ENCODE measurements at places on chromosomes 5 and 9.
A peak's percentile ranks its signal among the peaks of the same experiment; 100 is the strongest.

- no peak for DNase-seq
Measured at GRCh38 chr5:98909363-98909762, 19.4 kb downstream of the CHD1 start.

DNA sequence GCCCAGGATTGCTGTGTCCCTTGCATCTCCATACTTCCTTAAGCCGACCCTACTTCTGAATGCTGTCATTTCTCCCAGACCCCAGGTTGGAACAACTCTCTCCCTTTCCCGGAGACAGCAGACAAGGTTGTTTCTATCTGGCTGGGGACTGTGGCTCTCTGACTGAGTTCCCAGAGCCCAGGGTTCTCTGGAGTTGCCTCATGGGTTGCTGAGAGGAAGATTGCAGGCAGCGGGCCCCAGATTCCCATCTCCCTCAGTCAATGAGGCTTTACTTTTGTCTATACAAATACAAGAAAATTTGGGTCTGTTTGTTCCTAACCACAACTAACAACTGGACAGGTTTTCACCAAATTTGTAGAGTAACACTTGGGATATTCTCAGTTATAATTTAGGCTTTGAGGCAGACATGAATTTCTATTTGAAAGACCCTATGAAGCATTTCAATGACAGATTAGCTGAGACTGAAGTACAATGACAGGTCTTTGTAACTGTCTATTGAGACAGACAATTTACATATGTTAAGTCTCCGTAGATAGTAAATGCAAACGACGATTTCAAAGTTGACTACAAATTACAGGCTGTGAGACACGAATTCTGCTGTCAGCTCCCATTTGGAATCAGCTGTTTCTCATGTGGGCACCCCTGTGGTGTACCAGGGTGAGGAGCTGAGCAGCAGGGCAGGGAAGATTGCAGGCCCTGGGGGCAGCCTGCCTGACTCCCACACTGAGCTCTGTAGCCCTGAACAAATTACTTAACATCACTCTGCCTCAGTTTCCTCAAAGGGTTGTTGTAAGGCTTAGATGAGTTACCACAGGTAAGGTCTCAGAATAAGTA is 107.5 kb downstream of the ATP10B start:
- DNase-seq: no peak

DNA sequence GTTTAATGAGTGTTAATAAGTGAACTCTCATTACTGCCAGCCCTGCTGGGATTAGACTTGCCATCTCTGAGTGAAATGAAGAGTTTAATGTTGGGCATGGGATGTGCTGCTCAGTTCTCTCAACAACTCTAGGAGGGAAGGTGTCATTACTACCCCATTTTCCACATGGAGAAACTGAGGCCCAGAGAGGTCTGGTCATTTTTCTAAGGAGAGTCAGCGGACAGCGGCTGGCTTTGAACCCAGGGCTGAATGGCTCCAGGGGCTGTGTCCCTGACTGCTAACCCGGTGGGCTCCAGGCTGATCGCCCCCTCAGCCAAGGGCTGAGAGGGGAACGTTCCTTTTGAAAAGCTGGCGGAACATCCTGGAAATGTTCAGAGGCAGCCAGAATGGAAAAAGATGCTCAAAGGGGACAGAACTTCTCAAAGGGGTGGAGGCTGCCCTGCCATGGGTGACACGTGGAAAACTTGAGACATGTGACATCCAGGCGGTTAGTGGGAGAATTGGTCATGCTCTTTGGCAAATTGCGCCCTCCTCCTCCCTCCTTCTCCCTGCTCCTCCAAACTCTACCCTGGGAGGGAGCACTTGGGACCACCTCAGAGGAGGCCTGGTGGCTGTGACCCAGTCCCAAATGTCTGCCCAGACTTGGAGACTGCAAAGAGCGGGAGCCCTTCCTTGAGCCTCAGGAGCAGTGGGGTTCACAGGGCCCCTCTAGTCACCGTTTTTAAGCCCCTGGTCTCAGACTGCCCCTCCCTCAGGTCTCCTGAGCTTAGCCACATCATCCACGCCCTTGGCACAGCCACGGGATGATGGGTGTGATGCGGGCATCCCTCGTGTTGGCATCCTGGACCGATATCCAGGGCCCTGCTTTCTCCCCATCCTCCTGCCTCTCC is 28.7 kb downstream of the DNM1 start:
- DNase-seq: no peak

- no peak for DNase-seq
Measured at GRCh38 chr9:20028849-20029231, 240.0 kb upstream of the SLC24A2 start.

- peak; percentile 62 for DNase-seq
Measured at GRCh38 chr5:9622971-9623421, 7.2 kb downstream of the TAS2R1 start.

GRCh38 chr5:5492087-5492933 is 69.8 kb downstream of the ICE1 start:
- DNase-seq: peak; percentile 47

- no peak for DNase-seq
Measured at GRCh38 chr9:286071-286740, 71.5 kb downstream of the DOCK8 start.

- DNase-seq: no peak
Measured at GRCh38 chr5:168887931-168888330, 308.8 kb upstream of the PANK3 start.

GRCh38 chr9:78671785-78672184 is 374.9 kb downstream of the PSAT1 start:
- no peak for DNase-seq

DNA sequence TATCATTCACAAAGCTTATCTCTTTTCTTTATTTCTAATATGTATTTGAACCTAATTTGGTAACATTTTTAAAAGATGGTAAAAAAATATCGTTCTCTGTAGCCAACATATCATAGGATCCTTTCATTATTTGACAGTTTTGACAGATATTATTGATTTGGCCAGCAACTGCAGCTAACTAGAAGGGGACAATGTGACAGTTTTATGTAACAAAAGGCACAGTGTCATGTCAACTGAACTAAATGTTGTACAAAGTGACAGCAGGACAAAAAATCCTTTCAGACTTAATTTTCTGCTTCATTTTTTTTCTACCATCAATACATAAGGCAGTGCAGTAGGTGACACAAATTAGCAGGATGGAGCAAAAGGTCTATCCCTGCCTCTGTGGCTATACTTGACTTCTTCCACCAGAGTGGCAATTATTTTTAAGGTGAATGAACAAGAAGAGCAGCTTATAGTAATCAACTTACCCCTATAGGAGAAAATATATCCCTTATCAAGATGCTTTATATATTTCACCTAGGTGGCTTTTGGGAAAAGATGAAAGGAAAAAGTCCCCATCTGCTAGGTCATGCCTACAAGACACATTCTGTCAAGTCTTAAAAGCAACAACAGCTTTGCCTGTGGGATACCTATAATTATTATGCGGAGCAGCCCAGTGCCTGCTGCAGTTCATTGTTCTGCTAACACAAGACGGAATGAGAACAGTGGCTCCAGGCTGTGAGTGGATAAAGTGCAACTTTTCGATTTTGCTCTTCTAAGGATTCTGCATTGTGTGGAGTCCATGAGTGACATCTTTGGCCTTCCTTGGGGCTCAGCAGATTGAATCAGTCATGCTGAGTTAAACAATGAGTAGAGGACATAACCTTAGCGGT is 694.9 kb downstream of the ISL1 start:
- DNase-seq: no peak

DNA sequence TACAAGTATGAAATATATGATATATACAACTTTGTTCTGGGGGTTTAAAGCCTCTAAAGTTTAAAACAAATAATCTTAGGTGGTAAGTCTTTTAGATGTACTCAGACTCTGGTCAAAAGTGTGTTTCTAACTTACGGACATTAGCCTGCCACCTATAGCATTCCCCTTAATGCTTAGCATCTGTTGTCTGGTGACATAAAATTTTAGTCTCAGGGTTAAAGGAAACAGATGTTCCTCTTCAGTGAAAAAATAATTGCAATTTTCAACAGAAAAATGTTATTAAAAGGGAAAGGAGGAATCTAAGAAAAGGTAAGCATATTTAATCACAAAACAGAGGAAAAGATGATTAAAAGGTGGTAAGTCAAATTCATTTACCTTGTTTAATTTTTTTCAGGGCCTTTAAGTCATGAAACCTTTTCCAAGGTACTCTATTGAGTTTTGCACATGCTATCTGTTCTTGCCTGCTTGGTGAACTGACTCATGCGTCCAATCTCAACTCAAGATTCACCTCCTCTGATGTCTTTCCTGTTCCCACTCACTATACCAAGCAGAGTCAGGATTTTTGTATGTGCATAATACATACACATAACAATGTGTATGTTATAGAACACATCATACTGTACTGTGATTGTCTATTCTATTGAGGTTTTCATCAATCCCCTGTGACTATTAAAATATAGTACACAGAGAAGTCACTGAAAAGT is 7.9 kb downstream of the TMEM167A start:
- DNase-seq: no peak

GRCh38 chr5:122073864-122074263 is 4.2 kb downstream of the LOX start:
- DNase-seq: no peak

- no peak for DNase-seq
Measured at GRCh38 chr5:100762108-100762507, 141.0 kb downstream of the ST8SIA4 start.

DNA sequence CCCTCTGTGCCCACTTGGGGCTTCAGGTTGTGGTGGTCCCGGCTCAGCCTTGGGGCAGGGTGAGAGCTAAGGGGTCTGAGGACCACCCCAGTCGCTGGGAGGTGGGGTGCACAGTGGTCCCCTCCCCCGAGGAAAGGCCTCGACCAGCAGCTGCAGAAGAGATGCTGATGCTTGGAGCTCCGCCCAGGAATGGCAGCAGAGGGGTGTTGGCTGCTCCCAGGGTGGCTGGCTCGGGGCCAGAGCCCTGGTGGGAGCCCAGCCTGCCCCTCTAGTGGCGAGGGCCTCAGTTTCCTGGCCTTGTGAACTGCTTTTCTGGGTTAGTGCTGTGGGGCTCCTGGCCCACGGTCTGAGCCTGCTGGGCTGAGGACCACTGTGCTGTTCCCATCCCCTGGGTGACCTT is 1.2 kb downstream of the DIPK1B start:
- DNase-seq: no peak

DNA sequence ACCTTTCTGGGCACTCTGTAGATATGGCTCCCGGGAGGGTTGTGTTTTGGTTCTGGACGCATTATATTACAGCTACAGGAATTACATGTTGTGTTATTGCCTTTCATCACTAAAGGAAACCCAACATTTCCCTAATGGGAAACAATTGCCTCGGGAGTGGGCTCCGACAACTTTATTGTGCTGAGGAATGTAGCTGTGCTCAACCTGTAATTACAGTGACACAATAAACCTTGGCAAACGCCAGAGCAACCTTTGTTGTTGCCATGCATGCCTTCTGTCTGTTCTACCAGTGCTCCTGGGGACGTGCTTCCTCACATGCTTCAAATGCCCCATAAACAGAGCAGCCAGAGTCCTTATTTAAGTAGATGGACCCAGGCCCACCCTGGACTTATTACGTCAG is 182.4 kb downstream of the DIRAS2 start:
- DNase-seq: no peak

DNA sequence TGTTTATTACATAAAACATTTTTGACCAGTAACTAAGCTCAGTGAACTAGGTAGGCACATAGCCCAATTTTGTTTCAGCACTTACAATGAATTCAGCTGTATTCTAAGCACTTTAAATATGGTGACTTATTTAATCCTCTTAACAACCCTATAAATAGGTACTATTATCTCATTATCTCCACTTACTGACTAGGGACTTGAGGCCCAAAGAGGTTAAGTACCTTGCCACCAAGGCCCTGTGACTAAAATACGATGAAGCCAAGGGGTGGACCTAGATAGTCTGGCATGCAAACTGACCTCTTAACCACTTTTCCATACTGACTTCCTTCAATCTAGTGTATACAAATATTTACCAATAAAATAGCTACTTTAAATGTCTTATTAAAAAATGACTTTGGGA is 266.4 kb downstream of the ZNF608 start:
- DNase-seq: no peak

All from astrocyte of the cerebellum (primary cell).